Uterus (tissue), 4 donors: ENCODE measurements at places on chromosomes 5 and 9. TPM values are rescaled to one million over a fixed set of nuclear protein-coding genes. Genes with fewer than 3 reads are reported as not detected.

DNA sequence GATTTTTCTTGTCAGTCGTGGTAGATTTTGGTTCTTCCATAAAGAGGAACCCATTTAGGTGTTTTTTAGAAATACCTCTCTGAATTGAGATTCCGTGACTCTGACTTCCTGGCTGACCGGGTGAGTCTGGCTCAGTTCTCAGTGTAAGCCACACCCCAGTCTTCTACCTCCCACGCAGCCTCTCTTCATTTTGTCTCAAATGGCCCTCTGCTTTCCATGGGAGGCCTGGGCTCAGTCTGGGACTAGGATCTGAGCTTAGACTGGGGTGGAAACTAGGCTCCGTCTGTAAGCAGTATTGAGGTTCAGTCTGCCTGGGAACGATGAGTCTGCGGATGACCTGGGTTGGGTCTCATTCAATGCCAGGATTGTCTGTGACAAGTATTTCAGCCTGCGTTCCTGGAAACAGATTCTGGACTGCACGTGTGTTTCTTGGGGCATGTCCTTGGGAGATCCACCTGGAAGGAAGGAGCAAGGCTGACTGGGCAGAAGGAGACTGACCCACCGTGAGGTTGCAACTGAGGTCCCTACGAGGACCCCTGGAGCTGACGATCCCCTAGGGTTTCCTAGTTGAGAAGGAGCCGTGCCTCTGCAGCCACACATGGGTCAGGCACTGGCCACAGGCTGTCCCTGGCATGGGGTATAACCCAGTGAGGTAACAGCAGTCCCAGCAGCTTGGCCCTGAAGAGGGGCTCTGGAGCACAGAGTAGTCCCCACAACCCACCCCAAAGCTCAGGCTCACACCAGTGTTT lies 12.4 kb upstream of the CRB2 start:
- H3K27me3 ChIP-seq: no peaks in the 10 kb centered on the region
- H3K36me3 ChIP-seq: no peaks in the 10 kb centered on the region
- no peak overlapping the region for H3K4me3 ChIP-seq
- H3K4me1 ChIP-seq: no peaks in the 10 kb centered on the region
- no peak for DNase-seq

DNA sequence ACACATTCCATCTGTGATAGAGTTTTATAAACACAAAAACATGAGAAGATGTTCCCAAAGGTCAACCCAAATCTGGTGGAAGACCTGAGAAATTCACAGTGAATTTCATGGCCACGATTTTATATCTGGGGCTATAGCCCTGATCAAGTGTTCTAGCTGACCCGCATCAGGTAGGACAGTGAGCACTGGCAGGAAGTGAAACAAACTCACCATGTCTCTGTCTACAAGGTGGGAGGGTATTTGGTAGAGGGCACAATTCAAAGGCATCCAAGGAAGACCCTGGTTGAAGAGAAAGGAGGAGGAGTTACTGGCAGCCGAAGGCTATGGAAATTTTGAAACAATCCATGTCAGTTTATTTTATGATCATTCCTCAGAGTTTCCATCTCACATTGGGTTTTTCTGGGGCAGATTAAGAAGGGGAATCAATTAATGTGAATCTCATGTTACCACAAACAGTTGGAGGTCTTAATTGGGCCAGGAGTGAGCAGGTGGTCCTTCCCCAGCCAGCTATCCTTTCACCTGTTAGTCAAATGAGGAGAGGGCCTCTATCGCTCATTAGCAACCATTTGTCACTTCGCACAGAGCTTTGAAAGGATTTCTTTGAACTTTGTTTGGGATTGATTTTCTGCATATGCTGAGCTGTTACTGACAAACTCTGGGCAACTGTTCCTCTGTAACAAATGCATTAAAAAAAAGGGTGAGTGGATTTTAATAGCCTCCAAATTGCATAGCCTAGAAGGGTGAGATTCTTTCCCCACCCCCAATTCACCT lies 612.0 kb upstream of the CLINT1 start:
- H3K27ac ChIP-seq: no peak overlapping the region
- H3K4me3 ChIP-seq: no peak overlapping the region
- H3K27me3 ChIP-seq: no peaks in the 10 kb centered on the region
- no peak for DNase-seq
- H3K4me1 ChIP-seq: no peaks in the 10 kb centered on the region

GRCh38 chr5:153079396-153079795 lies 411.1 kb upstream of the GRIA1 start:
- no peaks in the 10 kb centered on the region for H3K27me3 ChIP-seq
- no peak overlapping the region for H3K27ac ChIP-seq
- DNase-seq: no peak
- H3K4me1 ChIP-seq: no peaks in the 10 kb centered on the region
- no peak overlapping the region for H3K4me3 ChIP-seq

GRCh38 chr5:139810341-139811273 lies 15.0 kb downstream of the PSD2 start:
- no peaks in the 10 kb centered on the region for H3K36me3 ChIP-seq
- DNase-seq: no peak
- no peak overlapping the region for H3K27ac ChIP-seq
- H3K27me3 ChIP-seq: no peaks in the 10 kb centered on the region
- H3K4me3 ChIP-seq: no peak overlapping the region
- H3K4me1 ChIP-seq: no peaks in the 10 kb centered on the region

DNA sequence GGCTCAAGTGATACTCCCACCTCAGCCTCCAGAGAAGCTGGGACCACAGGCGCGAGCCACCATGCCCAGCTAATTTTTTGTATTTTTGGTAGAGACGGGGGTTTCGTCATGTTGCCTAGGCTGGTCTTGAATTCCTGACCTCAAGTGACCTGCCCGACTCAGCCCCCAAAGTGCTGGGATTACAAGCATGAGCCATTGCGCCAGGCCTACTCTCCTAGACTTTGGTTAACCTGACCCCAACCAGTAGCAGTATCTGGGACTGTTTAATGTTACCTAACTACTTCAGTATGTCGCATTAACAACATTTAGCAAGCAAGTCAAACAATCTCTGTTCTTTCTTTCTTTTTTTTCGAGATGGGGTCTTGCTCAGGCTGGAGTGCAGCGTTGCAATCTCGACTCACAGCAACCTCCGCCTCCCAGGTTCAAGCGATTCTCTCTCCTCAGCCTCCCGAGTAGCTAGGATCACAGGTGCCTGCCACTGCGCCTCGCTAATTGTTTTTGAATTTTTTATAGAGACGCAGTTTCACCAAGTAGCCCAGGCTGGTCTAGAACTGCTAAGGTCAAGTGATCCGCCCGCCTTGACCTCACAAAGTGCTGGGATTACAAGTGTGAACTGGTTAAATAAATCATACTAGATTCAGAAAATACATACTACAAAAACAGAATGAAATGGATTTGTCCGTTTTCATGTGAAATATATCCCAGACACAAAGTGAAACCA lies 2.0 kb downstream of the AK3 start:
- H3K27ac ChIP-seq: peak overlapping the region; percentile 92
- no peak for DNase-seq
- H3K4me1 ChIP-seq: no peaks in the 10 kb centered on the region
- H3K27me3 ChIP-seq: no peaks in the 10 kb centered on the region
- H3K36me3 ChIP-seq: no peaks in the 10 kb centered on the region

SPATA6L gene
- total RNA-seq: 13.6 TPM

OBP2B gene
- not detected for total RNA-seq

- no peak overlapping the region for H3K27ac ChIP-seq
- H3K36me3 ChIP-seq: no peaks in the 10 kb centered on the region
- no peak for DNase-seq
- H3K4me1 ChIP-seq: no peaks in the 10 kb centered on the region
- H3K27me3 ChIP-seq: no peaks in the 10 kb centered on the region
- no peak overlapping the region for H3K4me3 ChIP-seq
Measured at GRCh38 chr5:40654377-40654991, 25.2 kb upstream of the PTGER4 start.

DNA sequence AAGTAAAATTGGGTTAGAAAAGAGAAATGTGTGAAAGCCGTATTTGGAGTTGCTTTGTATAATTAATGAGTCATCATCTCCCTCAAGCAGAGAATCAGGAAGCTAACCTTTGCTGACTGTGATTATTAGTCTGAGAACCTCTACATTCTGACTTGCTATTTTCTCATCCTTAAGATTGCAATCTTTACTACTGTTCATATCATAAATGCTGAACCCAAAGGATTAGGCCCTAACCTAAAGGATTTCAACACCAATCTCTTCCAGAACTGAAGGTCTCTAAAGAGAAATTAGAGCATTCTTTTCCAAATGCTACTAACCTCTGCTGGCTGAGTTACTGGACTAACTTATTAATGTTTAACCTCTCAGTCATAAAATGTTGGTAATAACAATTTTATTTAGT lies 538.1 kb upstream of the MEF2C start:
- no peaks in the 10 kb centered on the region for H3K27me3 ChIP-seq
- no peak overlapping the region for H3K27ac ChIP-seq
- no peaks in the 10 kb centered on the region for H3K36me3 ChIP-seq
- H3K4me1 ChIP-seq: no peaks in the 10 kb centered on the region

GPR150 gene
- not detected for total RNA-seq

- no peaks in the 10 kb centered on the region for H3K27me3 ChIP-seq
- no peaks in the 10 kb centered on the region for H3K36me3 ChIP-seq
Measured at GRCh38 chr5:128586848-128587247, 48.8 kb upstream of the FBN2 start.

TMEM252 gene
- total RNA-seq: not detected

DNA sequence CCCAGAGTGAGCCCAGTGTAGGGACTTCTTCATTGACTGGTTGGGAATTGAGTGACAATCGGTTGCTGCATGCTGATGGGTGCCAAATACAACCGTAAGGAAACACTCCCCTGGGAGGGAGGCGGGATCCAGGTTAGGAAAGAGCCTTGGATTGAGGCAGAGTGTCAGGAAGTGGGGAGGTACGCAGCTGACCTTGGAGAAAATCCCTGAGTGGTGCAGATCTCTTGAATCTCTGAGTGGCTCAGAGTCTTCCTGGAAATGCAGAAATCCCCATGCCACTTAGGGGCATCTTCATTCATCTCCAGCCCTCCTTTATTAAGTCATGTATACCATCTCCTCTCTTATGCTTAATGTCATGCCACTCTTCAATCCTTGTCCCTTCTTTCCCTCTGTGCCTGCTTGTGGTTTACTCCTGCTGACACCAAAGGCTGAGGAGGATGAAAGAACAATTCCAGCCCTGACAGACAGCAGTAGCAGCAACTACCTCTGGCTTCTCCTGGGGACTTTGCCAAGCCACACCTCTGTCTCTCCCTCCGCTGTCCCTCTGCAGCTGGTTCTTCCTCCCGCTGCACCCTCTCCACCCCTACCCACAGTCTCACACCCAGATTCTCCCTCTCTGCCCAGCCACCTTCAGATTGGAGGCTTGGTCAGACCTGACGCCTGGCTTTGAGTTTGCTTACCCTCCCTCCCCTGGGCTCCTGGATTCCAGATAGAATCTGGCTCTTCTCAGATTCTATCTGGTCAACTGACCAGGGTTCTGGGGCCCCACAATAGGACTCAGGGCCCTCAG lies 14.1 kb upstream of the LCP2 start:
- H3K36me3 ChIP-seq: no peaks in the 10 kb centered on the region
- H3K27me3 ChIP-seq: no peaks in the 10 kb centered on the region
- H3K4me1 ChIP-seq: peaks cover 1% of the 10 kb centered on the region
- no peak for DNase-seq
- H3K4me3 ChIP-seq: no peak overlapping the region
